ENCODE measurements at places on chromosomes 11 and 22.
A peak's percentile ranks its signal among the peaks of the same experiment; 100 is the strongest.

GRCh38 chr11:109814824-109815223 lies 278.4 kb upstream of the ZC3H12C start:
- DNase-seq, result no peak

GRCh38 chr11:117218133-117218915 lies 13.5 kb downstream of the PCSK7 start:
- no peak for DNase-seq

GRCh38 chr11:94171693-94172440 lies 43.2 kb downstream of the PANX1 start:
- DNase-seq, result peak; percentile 47

GRCh38 chr11:117664897-117665296 lies 132.1 kb downstream of the DSCAML1 start:
- no peak for DNase-seq

GRCh38 chr11:130650456-130651030 lies 202.1 kb downstream of the ADAMTS15 start:
- no peak for DNase-seq

GRCh38 chr11:23123753-23124152 lies 263.5 kb upstream of the CCDC179 start:
- DNase-seq, result no peak

DNA sequence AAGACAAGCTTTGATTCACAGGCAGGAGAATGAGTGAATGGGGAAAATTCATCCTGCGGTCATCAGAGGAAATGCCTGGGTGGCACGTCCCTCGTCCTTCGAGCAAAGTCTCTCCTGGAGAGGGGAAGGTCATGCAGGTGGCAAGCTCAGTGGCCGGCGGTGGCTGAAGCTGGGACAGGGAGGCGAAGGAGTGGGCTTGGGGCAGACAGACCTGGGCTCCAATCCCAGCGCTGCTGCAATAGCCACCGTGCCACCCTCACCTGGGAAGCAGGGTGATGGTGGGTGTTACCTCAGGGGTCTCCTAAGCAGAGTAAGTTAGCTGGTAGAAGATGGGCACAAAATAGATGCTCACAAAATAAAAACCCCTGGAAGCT lies 22.4 kb upstream of the CACNG2 start:
- DNase-seq, result no peak

DNA sequence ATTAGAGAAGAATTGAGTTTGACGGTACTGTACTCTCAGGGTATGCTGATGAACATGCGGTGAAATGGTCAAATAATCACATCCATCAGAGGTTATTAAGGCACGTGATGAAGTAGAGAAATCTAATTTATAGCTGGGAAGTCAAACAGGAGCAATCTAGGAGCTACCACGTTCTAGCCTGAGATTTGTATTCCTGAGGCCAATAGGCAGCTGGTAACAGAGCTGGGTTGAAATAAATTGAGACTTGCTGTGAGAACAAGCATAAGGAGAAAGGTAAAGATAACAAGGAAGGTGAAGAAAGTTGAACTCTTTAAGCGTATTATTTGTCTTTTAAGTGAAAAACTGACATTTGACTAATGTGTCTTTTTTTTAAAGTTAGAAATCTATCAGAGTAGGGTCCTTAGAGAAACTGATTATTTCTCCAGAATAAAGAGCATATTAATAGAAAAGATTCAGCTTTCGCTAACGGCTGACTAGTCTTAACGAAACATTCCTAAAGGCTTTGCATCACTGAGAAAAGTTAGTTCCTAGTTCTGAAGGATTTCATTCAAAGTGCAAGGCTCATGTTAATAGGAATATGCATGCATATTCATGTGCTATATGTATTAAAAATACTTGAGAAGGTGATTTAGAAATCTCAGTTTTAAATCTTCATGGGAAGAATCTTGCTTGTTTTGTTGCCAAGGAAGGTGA lies 5.2 kb upstream of the WEE1 start:
- no peak for DNase-seq

- no peak for DNase-seq
These were observed 37.2 kb downstream of the POU2AF3 start for GRCh38 chr11:111335549-111335948.

GRCh38 chr11:83249972-83250593 lies 36.1 kb downstream of the CCDC90B start:
- peak; percentile 45 for DNase-seq

DNA sequence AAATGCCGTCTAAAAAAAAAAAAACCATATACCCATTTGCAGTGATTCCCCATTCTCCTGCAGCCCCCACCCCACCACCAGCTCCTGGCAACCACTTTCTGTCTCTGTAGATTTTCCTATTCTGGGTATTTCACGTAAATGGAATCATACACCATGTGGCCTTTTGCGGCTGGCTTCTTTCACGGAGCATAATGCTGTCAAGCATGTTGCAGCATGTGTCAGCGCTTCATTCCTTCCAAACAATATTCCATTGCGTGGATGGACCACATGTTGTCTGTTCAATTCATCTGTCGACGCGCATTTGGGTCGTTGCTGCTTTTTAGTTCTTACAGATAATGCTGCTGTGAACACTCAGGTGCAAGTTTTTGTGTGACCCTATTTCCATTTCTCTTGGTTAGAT lies 14.8 kb upstream of the EMID1 start:
- no peak for DNase-seq

DNA sequence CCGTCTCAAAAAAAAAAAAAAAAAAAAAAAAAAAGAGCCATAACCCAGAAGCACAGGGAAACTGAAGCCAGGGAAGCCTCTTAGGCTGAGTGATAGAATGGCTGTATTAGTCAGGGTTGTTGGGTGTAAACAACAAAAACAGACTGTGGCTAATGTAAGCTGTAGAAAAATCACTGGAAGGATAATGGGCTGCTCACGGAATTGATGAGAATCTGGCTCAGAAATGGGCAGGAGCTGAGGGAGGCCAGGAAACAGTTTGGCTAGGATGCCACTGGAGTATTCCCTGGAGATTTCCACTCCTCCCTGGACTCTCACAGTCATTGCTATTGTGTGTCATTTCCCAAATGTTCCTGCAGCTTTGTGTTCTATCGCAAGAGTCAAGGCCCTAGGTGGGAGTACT lies 22.4 kb downstream of the SLC22A6 start:
- no peak for DNase-seq

DNA sequence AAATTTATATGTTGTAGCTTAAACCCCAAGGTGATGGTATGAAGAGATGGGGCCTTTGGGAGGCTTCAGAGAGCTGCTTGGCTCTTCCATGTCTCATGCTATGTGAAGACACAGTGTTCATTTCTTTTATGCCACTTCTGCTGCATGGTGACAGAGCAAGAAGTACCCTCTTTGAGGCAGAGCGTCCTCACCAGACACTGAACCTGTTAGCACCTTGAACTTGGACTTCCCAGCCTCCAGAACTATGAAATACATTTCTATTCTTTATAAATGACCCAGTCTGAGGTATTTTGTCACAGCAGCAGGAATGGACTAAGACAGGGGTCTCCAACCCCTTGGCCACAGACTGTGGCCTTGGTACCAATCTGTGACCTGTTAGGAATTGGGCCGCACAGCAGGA lies 146.4 kb upstream of the TIMP3 start:
- DNase-seq, result no peak

DNA sequence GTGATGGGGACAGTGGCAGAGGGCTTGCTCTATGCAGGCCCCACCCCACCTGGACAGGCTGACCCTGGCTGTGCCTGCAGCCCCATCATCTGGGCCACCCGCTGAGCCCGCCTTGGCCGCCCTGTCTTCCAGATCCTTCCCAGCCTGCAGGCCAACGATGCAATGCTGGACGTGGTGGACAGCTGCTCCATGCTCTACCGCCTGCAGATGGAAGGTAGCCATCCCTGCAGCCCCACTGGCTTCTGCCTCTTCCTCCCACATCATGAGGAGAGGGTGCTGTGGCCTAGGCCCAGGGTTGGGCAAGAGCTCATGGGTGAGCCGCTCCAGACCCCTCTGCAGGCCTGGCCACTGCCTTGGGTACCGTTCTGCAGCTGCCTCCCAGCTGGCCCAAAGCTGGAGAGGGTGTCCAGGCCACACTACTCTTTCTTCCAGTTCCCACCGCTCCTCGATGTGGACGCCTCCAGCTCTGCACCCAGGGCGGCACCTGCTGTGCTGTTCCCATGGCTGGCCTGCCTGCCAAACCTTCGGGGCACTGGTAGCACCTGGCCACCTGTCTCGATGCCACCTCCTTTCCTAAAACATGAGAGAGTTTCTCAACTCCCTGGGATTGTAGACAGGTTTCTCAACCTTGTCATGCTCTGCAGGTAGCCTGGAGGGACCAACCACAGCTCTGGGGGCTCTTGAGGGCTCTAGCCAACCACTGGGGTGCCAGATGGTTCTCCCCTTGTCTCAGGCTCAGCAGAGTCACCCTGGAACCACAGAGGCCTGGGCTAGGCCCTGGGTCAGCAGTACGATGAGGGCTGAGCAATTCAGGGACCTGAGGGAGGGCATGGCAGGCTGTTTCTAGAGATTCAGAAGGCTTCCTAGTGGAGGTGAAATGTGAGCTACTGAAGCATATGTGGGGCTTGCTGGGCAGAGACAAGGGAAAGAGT lies 9.5 kb upstream of the GTSE1 start:
- DNase-seq, result no peak

DNA sequence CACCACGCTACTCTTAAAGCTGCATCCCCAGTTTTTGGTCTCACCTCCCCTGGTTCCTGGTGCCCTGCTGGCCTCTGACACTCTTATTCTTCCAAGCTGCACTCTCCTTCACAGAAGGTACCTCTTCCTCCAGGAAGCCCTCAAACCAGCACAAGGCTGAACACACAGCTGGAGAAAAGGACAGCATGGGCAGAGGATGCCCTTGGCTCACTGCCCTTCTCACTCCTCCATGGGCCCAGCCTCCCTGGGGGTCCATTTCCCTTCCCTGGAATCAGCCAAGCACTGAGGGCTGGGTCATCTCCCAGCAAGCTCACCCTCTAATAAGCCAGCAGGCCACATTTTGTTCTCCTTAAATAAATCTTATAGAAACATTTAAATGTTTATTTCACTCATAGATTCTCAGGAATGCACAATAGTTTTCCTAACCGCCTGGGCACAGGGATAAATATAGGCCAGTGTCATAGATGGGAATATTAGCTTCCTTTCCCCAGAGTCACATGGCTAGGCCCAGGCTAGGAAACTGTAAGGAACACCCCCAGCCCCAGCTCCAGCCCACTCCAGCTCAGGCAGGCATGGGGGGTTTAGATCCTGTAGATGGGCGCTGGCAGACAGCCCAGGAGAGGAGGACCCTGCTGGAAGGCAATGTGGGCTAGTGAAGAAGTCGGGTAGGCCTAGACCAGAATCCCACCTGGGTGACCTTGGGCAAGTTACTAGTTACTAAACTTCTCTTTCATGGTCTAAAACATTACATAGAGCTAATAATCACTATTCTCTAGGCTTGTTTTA lies 51.5 kb downstream of the IRAG1 start:
- no peak for DNase-seq

DNA sequence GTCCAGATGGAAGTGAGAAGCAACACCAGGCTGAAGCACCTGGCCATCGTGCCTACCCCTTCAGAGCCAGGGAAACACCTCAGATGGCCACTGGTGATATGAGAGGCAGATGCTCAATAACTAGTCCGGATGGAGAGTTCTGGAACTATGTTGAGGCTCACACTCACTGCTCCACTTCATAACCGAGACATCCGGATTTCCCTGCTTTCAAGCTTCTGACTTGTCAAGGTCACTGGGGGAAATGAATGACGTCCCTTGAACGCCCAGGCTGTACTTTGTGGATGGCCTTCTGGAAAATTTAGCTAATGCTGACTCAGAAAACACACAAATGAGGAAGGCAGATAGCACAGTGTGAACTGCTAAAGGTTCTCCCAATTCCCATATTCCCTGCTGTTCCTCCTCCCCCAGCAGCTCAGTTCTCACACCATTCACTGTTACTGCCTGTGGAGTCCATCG lies at the start of gene LYVE1:
TSS of gene LYVE1 (minus strand) at position 180 of the 456 bp plus-strand sequence. CDS start at position 47, 133 bp downstream.
- DNase-seq, result no peak

- DNase-seq, result no peak
These were observed 642 bp upstream of the C11orf58 start for GRCh38 chr11:16737818-16738192.

DNA sequence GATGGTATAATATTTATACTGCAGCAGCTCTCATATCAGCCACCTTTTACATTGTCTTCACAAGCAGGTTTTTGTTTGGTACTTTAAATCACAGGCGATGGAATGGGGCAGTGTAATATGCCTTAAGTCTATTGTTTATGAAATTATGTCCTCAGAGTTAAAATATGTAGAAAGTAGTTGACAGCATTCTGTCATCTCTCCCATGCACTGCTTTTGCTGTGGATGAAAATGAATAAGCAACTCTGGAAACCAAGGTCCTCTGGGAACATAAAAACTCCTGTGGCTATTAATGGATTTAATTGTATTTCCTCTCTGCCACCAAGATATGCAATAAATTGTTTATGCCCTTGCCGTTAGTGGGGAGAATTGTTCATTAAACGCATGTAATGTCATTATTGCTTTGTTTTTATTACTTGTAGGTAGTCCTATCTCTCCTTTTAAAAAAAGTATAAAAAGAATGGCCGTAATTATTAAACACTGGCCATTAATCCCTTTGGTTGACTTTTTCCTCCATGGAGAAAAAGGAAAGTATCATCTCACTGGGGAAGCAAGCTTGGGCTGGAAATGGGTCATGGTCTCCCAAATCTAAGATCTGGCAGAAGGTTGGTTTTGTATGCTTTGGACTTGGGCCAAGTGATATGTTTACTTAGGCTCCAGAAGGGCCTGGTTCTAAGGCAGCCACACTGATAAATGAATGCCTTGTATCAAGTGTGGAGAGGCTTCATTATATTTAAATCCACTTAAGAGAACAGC lies 13.1 kb downstream of the PACS1 start:
- DNase-seq, result peak; percentile 36

DNA sequence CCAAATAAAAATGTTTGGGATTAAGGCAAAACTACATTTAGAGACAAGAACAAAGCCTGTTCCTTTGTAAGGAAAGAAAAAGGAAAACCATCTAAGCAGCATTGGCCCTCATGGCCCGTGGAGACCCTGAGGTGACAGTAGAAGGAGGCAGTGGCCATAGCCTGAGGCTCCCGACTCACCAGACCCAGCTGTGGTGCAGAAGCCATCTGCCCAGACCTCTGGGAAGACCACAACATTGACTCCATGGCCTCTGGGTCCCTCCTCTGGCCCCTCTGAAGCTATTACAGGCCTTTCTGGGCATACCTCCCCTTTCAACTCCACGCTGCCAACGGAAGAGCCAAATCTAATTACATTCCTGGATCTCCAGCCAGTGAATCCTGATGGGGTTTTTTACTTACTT lies 6.4 kb downstream of the PRAME start:
- no peak for DNase-seq

DNA sequence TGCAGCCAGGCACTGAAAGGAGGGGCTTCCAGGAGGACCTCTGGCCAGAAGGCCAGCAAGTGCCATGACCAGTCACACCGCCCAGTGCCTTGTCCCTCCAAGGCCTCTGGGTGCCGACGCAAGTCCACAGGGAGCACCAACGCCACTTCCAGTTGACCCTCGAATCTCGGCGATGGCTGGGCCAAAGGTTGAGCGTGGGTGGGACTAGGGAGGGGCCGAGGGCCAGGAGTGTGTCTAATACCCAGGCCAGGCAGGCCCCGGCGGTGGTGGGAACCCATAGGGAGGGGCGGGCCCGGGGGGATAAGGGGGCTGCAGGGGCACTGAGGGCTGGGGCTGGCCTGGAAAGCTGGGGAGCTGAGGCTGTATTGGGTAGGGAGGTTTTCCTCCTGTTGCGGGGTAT lies 29.3 kb downstream of the CD5 start:
- DNase-seq, result no peak

GRCh38 chr11:92384802-92385201 lies 160.2 kb downstream of the FAT3 start:
- DNase-seq, result no peak

- no peak for DNase-seq
These were observed 84.3 kb downstream of the STIM1 start for GRCh38 chr11:3939651-3940190.

Measured in hepatic stellate cell (primary cell).